ENCODE measurements at places on chromosomes 7 and 10.

DNA sequence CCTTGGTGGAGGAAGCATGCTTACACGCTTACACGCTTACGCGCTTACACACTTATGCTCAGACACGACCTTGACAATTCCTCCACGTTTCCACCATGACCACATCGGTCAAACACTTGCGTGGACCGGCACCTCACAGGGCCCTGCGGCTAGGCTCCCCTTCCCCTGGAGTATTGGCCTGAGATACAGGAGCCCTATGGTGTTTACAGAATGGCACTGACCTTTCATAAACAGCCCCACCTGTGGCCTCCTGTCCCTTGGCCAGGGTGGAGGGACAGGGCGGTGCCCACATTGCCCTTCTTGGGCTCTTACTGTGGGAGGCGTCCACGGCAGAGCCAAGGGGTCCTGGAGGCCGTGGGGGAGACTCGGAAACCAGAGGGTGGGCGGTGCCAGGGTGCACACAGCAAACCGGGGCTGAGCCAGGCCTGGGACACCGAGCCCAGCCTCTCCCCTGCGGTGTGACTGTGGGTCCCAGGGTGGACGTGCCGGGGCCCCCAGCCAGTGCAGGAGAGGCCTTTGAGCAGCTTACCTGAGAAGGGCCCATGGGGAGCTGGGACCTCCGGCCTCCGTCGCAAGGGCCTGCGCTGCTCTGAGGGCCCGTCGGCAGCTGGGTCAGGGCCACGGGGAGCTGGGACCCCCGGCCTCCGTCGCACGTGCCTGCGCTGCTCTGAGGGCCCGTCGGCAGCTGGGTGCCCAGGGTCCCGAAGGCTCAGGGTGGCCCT, 44.2 kb upstream of the FOXL3 start:
- DNase-seq, result no peak

DNA sequence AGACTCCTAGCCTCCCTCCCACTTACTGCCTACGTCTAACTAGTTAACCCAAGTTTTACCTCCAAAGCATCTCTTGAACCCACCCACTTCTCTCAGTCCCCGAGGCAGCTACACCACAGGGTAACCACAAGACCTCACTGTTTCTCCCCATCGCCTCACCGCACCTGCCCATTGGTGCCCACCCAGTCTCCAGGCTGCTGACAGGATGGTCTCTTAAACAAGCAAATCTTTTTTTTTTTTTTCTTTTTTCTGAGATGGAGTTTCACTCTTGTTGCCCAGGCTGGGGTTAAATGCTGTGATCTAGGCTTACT, 47.0 kb downstream of the DENND2A start:
- no peak for DNase-seq

GRCh38 chr7:41437257-41438196, 265.4 kb downstream of the INHBA start:
- no peak for DNase-seq

- DNase-seq, result no peak
These were observed 251.1 kb upstream of the CSTF2T start for GRCh38 chr10:51950371-51950995.

DNA sequence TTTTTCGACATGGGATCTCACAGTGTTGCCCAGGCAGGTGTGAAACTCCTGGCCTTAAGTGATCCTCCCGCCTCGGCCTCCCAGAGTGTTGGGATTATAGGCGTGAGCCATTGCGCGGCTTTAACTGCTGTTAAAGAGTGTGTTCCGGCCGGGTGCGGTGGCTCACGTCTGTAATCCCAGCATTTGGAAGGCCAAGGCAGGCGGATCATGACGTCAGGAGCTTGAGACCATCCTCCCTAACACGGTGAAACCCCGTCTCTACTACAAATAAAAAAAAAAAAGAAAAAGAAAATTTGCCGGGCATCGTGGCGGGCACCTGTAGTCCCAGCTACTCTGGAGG, 1.1 kb downstream of the RABGEF1 start:
- DNase-seq, result no peak

- DNase-seq, result no peak
These were observed 72.2 kb downstream of the CH25H start for GRCh38 chr10:89134963-89135362.

- DNase-seq, result no peak
These were observed 44.4 kb upstream of the SP4 start for GRCh38 chr7:21383227-21384220.

DNA sequence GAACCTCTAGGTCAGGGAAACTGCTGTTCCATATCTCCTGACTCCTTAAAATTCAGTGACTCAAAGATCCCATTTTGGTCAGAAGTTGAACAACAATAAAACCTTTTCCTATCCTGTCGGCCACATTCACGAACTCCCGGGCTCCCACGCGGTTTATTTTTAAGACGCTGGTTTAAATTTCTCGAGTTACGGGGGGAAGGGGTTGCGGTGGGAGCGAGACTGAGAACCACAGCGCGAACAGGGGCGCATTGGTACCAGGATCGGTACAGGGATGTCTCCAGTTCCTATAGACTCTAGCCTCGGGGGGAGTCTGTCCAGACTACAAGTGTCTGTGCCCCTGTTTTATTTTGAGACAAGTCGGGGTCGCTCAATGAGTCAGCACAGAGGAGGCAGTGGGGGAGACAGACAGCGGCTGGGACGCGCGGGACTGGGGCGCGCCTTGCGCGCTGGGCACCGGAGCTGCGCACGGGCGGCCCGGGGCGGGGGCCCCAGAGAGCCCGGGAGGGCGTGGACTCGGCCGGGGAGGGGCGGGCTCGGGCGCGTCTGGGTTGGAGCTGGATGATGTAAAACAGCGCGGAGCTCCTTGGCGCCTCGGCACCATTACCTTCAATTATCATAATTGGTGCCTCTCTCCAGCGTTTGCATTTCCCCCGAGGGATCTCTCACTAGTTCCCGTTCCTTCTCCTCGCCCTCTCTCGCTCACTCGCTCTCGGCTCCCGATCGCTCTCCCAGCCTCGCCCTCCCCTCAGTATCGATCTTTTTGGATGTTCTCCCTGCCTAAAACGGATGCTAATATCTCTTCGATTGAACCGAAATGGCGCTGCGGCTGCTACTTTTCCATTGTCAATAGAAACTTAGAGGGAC, 8.7 kb upstream of the BAMBI start:
- peak; percentile 77 for DNase-seq

- no peak for DNase-seq
These were observed 14.0 kb downstream of the TMEM130 start for GRCh38 chr7:98855610-98856422.

DNA sequence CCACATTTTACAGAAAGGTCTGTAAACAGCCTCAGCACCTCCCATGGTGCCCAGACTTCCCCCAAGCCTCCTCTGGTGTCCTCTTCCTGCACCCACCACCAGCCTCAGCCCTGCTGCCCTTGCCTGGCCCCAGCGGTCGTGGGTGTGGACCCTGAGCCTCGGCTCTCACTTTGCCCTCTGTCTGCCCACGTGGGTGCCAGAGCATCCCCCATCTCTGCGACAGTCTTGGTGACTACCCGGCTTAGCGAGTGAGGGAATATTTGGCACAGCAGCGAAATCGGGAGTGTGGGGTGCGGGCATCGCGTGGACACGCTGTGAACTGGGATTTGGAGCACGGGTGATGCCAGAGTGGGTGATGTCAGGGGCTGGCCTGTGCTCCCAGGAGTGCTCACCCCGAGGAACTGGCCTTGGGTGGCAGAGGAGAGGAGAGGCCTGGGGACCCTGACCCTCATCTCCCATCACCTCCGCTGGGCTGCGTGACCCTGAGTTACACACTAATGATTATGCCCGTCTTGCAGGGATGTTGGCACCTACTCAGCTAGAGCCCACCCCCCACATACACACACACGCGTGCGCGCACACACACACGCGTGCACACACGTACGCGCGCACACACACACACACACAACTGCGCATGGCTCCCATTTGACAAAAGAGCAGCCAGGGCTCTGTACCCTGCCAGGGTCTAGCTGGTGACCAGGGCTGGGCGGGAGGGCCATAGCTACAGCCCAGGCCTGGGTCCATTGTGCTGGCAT, 8.7 kb downstream of the ELFN1 start:
- no peak for DNase-seq

- no peak for DNase-seq
These were observed 30.0 kb downstream of the DOCK4 start for GRCh38 chr7:112176241-112176640.

DNA sequence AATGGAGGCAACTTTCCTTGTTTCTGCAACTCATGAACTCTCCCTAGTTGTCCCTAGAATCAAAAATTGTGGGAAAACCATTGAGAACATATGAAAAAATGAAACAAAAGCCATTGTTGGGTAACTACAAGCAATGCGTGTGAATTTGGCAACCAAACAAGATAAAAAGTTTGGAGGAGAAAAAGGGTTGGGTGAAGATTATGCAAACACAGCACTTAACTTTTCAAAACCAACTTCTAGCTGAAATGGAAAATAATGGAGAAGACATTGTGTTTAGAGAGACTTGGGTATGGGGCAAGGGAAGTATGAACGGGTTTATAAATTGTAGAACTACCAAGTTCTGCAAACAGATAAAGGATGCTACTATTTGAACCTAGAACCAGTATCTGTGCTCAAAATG, 89.0 kb upstream of the SVIL start:
- no peak for DNase-seq

- DNase-seq, result no peak
These were observed 205.4 kb upstream of the YAE1 start for GRCh38 chr7:39360766-39361165.

GRCh38 chr10:95907456-95908253, at the start of gene CC2D2B:
Gene CC2D2B, plus strand, starts transcription at chr10:95907975. Its CDS starts 3,349 bp downstream, at chr10:95911324.
- peak; percentile 92 for DNase-seq

DNA sequence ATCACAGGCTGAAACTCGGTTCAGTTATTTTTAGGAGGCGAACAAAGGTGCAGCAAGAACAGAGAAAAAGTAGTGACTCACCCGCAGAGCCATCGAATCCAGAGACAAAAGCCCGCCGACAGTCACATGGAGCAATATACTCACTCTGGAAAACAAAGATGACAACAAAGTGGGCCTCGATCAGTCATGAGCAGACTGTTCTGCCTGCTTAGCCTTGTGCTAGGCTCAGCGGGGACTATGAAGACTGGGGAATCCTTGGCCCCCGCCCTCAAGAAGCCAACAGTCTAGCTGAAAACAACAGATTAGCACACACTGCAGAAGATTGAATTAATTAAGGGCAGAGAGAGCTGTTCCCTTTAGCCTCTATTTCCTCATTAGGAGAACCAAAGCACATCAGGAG, 30.4 kb downstream of the XPNPEP1 start:
- peak; percentile 20 for DNase-seq

- DNase-seq, result no peak
These were observed 23.1 kb upstream of the PTTG1IP2 start for GRCh38 chr7:90446137-90446899.

DNA sequence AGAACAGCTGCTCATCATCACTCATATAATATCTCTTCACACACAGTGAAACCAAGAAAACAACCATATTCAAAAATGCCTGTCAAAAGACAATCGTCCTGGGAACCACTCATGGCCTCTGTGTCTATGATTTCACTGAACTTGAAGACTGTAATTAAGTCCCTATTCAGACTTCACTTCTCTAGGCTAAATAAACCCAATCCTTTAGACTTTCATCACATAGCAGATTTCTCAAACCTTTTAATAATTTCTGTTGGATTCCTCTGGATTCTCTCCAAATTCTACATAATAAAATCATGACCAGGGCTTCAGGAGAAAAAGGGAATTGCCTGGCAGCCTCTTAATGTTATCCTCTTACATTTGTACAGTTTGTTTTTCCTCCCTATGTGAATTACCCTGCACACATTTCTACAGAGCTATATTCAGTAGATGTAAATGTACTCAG, 201.1 kb downstream of the LRRN3 start:
- no peak for DNase-seq

- DNase-seq, result no peak
These were observed 75.9 kb downstream of the CREB5 start for GRCh38 chr7:28488061-28488791.

DNA sequence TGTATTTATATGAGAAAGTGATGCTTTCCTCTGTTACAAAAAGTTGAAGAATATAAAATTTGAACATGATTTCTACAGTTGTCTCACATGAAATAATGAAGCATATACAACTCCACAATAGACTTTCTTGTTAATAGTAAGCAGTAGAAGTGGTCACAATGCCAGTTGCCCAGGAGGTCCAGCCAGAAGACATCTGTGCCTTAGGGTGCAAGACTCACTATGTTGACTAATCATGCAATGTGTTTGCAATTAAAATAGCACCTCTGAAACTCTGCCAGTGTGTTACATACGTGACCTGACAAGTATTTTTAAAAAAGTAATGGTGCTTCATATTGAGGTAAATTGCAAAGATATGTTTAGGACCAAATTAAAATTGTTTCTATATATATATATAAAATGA, 547.2 kb downstream of the ETV1 start:
- DNase-seq, result no peak

DNA sequence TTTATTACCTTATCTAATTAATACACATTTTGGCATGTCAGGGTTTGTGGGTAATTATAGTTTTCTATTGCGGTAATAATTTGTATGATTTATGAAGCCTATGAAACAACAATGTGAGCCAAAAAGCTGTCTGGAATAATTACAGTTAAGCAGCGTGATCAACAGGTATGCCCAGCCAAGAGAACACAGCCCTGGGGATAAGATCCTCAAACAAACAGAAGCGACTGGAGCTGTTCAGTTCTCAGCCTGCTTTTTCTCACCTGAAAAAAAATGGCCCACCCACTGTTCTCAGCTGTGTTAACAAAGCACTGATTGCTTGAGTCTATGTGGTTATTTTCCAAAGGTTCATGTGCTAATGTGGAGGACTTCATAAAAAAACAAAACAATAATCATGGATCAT, 855.8 kb downstream of the GATA3 start:
- no peak for DNase-seq

DNA sequence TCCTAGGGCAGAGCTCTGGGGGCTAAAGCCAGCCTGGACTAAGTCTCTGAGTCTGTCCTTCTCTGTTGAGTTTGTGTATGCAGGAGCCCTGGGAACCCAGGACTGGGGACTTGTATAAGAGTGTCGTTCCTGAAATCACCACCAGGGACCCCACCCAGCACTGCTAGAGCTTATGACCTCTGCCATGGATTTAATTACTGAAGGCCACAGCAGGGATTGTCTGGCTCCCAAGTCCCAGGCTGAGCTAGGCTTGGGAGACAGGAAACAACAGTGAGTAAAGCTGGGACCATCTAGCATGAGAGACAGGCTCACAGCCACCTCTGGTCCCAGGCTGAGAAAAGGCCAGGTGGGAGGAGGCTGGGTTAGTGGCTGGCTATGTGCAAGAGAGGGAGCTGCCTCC, 1.4 kb upstream of the TSPAN15 start:
- DNase-seq, result peak; percentile 91

DNA sequence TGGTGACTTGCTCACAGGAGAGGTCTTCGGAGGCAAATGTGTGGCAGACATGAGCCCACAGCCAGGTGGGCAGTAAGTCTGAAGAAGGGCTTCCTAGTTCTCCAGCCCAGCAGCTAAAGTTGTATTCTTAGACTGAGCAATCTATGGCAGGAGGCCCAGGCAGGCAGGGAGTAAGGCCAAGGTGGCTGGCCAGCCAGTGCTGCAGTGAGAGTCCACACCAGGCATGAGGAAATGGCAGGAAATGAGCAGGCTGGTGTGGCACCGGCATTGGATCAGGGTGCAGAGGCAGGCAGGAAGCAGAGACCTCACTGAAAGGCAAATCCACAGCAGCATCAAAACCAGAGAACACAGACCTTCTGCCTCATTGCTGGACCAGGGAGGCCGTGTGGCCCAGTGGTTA, 84.6 kb upstream of the PDE1C start:
- no peak for DNase-seq

Measured in GM23338 (cell line).